ENCODE measurements at places on chromosomes 6 and 20. TPM values are rescaled to one million over a fixed set of nuclear protein-coding genes. Genes with fewer than 3 reads are reported as not detected.

The SLC25A27 gene
- 52.9 TPM for polyA plus RNA-seq

GRCh38 chr6:143451531-143451930, 926 bp downstream of the PEX3 start:
- no peak for DNase-seq

The MATN4 gene
- polyA plus RNA-seq: not detected

- DNase-seq: no peak
Observed at GRCh38 chr6:101595276-101595675, 201.8 kb downstream of the GRIK2 start.

DNA sequence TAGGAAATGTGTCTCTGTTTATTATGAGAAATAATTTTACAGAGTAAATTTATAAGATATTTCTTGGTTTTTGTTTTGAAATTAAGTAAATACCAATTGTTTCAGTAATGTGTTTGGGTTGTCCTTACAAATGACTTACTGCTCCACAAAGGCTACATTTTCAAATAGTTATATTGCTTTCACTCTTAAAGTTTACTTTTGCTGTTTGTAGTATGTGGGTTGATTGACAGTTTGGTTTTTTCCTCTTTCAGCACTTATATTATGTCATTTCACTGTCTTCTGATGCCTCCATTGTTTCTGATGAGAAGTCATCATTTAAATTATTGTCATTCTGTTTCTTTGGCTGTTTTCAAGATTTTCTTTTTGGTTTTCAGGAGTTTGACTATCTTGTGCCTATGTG, 34.9 kb upstream of the SUMO4 start:
- no peak for DNase-seq

DNA sequence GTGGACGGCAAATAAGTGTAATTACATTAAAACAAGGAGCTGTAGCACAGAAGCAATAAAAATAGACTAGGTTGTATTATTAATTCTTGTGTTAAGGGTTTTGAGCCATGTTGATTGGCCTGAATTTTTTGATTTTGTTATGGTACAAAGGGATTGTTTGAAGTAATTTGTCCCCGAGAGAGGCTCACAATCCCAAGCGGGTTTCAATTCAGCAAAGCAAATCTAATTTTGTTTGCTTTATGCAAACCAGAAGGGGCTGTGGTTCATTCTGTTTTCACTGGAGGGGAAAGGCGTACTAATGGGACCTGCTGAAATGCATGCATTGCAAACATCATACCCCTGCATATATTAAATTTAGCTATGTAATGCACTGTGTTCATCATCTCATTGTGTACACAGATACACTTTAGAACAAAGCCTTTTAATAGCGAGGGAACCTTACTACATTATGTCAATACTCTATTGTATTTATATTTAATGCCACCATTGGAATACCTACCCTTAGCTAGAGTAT, 379.5 kb upstream of the POU3F2 start:
- no peak for DNase-seq

DNA sequence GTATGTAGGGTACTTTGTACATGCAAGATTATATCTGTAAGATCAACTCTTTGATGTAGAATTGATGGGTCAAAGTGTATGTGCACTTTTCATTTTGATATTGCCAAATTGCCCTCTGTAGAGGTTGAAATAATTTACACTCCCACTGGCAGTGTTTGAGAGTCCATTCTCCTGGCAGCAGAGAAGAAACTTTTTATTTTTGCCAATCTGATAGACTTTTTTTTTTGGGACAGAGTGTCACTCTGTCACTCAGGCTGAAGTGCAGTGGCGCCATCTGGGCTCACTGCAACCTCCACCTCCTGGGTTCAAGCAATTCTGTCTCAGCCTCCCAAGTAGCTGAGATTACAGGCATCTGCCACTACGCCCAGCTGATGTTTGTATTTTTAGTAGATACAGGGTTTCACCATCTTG, 199.2 kb downstream of the ZFAND3 start:
- no peak for DNase-seq

- no peak for DNase-seq
Observed at GRCh38 chr6:139994998-139995397, 620.5 kb upstream of the CITED2 start.

GRCh38 chr6:4071330-4071729, 7.6 kb downstream of the FAM217A start:
- peak; percentile 27 for DNase-seq

DNA sequence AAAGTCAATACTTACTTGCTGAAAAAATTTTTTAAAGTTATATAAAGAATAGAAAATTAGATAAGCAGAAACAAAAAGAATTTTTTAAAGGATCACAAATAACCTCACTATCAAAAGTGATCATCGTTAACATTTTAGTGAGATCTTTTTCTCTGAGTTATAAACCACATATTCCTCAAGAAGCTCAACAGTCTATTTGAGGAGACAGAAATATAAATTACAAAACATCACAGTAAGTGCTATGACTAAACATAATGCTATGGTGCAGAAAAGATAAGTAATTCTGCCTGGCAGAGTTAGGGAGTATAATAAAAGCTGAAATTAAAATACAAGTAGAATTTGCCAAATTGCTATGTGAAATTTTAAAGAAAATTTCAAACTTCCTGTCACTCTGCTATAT, 226.7 kb downstream of the LMBRD1 start:
- no peak for DNase-seq

DNA sequence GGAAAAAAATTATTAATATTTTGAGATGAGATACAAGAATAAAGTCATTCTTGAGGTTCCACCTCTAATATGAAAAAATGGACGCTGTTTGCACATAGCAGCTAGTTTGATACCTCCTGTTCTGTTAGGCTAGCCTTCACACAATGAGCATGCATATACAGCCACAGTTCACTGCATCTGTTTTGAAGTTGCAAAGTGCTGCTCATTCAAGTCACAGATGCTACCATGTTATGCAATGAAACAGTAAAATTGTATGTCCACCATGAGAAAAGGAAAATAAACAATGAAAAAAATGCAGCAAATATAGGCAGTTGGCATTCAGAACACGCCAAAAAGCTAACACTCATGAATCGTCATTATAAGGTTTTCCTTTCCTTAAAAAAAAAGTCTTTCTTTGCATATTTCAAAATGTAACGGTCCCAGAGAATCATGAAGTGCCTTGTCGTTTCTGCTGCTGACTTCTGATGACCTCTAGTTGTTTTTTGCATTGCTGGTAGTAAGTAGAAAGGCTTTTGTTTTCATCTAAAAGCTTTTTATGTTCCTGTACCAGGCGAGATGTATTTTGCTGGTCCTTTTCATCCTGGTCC, 70.7 kb downstream of the MAP3K7 start:
- no peak for DNase-seq

DNA sequence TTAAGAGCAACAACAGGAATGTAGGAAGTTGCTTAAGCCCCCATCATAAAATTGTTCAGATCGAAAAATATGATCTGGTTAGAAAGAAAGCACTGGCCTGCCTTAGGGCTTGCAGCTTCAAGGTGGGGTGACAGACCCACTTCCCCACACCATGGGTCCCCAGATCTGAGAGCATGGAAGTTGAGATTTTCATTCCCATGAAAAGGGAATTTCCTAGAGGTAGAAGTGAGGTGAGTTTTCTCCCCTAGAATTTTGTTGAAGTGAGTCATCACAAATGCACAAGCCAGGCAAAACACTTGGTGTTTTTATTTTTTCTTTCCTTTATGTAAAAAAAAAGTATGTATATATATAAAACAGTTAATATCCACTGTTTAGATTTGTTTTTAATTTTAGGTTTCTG, 213.6 kb upstream of the SUPT3H start:
- DNase-seq: no peak

GRCh38 chr6:85321906-85322305, 128.0 kb upstream of the NT5E start:
- no peak for DNase-seq

The DYNLT1 gene
- 128 TPM for polyA plus RNA-seq

The MUC22 gene
- not detected for polyA plus RNA-seq

The MOCS1 gene
- polyA plus RNA-seq: 14.6 TPM

GRCh38 chr6:125918681-125919566, 37.6 kb upstream of the HINT3 start:
- peak; percentile 95 for DNase-seq

The COL9A1 gene
- polyA plus RNA-seq: 5.2 TPM

DNA sequence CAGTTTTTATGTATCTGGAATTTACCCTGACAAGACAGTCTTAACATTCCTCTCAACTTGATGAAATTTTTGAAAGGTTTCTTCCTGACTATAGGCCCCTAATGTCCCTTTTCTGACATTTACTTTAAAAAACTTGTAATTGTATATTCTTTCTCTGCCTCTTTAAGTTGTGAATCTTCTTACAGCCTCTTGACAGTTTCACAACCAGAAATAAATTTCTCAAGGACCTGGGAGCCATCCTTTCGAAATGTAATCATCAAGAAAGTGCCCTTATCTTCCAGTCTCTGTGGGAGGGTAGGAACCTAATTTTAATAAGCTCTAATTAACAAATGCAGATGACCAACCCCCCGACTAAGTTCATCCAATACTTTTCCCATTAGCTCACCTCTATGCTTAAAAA, 403.6 kb upstream of the GJE1 start:
- no peak for DNase-seq

GRCh38 chr20:37226889-37227288, 34.7 kb downstream of the GHRH start:
- no peak for DNase-seq

DNA sequence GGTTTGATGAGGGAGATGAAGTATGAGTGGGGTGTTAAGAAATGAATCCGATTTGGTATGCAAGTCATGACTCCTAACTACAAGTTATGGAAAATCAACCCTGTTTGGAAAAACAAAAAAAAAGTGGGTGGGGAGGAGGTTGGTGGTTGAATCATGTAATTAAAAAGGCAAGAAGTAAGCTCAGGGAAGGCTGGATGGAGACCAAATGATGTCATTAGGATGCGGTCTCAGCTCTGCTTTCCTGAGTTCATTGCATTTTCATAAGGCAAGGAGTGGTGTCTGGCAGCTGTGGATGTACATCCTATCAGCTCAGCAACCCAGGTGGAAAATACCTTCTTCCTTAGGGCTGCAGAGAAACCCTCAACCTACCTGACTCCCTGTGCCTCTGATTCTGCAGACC, 60.4 kb upstream of the AKAP12 start:
- DNase-seq: no peak

DNA sequence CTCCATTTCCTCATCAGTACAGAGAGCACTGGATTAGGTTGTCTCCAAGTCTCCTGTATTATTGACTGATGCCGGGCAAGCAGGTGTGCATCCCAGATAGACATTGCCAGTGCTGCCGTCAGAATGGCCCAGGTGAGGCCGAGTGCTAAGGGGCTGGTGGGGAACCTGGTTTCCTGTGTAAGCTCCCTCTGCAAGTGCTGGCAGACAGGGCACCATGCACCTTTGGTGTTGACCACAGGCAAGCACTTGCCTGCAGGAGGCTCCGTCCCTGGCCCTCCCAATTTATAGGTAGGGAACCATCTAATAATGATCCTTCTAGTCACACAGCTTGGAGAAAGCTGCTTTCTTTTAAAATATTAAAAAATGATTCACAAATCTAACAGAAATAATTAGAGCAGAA, 747 bp downstream of the GABRR1 start:
- DNase-seq: no peak

GRCh38 chr6:168093071-168093505, 14.1 kb upstream of the FRMD1 start:
- DNase-seq: peak; percentile 67
